CD4-positive, alpha-beta T cell treated with Interleukin-4 for 4 hours (primary cell): ENCODE measurements at places on chromosomes 5 and 9.

DNA sequence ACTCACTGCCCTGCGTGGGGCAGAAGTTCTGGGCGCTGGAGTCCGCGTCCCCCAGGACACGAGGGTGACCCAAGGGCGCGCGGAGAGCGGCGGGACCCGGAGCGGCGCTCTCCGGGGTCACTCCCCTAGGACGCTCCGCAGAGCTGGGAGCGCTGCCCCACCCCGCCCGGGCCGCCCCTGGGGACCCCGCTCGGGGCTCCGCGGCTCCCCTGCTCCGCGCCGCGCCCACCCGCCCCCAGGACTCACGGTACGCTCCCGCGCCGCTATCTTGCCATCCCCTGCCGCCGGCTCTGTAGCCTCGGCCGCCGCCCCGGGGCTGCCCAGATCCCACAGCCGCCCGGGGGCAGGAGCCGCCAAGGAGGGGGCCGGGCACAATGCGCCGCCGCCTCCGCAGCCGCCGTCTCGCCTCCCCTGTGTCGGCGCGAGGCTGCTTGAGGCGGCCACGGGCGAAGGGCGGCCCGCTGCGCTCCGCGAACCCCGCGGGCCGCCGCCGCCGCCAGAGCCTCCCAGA lies 303 bp downstream of the LIFR start:
- DNase-seq = no peak

DNA sequence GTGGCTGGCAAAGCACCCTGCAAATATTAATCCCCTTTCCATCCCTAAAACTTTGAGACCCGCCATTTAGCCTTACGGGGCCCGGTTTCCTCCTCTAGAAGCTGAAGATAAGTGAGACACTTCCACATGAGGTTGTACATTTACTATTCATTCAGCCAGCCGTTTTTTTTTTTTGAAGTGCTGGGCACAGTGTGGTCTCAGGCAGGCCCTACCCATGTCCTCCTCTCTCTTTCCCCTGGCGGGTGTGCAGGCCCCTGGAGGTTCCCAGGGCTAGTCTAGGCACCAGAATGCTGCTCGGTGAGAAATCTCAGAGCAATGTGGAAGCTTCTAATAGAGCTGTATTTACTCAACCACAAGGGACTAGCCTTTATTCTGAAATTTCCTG lies 107.4 kb upstream of the LARP1 start:
- no peak for DNase-seq

DNA sequence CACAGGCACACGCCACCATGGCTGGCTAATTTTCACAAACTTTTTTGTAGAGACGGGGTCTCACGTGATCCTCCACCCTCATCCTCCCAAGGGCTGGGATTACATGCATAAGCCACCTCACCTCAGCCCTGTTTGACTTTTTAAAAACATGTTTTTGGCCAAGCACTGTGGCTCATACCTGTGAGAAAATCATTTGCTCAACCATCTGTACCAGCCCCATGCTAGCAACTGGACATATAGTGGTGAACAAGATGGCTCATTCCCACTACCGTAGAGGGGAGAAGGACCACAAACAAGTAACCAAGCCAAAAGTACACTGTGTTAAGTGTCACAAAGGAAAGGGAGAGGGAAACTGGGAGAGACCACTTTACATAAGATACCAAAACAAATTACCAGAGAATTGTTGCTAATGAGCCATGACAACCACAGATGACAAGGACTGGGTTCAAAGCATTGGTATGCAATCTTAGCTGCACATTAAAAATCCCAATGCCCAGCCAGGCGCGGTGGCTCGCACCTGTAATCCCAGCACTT lies 19.2 kb downstream of the PPP2CA start:
- DNase-seq = no peak

DNA sequence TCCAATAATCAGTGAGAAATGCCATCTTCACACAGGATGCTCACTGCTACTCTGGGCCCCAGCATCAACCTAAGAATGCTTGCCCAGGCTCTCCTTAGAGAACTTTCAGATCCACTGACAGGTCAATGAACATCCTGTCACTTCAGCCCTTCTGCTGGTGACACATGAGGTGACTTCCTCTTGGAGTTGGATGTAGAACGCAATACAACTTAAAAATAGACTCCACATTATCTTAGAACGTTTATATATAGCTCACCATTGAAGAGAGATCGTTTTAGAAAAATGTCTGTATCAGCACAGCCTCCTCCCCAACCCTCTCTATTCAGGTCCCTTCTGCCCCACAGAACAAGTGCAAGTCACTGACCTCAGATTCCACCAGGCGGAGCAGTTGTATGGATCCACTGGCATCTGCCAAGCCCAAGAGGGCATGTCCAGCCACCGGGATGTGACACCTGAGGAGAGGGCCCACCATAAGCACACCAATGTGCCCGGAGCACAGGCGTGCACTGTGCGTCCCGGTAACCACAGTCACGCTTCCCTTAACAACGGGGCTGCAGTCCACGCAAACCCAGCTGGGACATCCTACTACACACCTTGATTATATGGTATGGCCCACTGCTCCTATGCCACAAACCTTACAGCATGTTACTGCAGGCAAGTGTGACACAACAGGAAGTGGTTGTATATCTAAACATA lies 2.9 kb downstream of the DPH7 start:
- no peak for DNase-seq

DNA sequence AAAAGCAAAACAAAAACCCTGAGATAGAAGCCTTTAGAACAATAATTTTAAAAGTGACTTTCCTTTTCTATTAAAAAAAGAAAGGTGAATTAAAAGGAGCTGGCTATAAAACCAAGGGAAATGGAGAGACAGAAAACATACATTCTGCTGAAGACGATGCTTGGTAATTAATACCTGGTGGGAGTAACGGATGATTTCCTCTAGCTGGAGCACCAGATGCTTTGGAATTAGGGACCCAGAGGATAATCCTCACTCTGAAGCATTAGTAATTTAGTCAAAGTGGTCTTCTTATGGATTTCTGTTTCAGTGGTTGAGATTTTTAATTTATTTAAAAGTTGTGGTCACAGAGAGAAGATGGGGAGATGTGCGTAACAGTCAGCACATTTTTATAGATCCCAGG lies 982.5 kb downstream of the TLE4 start:
- no peak for DNase-seq

- no peak for DNase-seq
Measured at GRCh38 chr5:41065691-41066335, 5.3 kb downstream of the MROH2B start.

DNA sequence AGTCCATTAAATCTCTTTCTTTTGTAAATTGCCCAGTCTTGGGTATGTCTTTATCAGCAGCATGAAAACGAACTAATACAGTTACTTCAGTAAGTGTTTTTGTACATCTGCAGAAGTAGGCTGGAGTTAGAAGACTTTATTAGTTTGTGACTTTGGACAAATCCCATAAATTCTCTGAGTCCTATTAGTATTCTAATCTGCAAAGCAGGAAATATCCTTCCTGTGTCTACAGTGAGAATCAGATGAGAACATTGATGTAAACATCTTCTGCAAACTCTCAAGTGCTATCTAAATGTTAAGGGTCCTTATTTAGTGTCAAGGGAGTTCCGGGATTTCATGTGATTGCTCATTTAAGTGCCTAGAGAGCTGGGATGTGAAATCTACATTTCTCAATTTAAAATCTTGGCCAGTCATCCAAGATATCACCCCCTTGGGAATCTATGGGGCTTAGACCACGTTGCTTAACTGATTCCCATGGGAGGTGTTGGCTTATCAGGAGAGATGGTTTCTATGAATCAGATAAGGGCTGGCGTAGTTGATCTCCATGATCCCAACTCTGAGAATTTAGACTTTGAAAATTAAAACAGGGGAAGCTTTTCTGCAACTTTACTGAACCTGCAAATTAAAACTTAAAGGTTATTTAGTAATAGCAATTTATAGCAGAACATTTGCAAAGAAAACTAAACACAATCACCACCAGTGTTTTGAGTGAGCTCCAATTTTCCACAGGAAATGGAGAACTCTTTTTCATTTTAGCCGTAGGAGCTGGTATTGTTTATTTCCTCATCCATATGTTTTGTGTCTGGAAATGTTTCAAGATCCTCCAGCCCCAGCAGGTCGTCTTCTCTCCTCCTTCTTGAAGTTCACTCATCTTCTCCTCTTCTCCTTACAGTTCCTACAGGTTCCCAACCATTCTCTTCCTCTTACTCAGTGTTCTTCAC lies 241.6 kb upstream of the CD180 start:
- no peak for DNase-seq

- DNase-seq = no peak
Measured at GRCh38 chr9:37229882-37230482, 109.6 kb downstream of the ZCCHC7 start.

GRCh38 chr5:160773646-160774410 lies 78.2 kb downstream of the ATP10B start:
- no peak for DNase-seq

DNA sequence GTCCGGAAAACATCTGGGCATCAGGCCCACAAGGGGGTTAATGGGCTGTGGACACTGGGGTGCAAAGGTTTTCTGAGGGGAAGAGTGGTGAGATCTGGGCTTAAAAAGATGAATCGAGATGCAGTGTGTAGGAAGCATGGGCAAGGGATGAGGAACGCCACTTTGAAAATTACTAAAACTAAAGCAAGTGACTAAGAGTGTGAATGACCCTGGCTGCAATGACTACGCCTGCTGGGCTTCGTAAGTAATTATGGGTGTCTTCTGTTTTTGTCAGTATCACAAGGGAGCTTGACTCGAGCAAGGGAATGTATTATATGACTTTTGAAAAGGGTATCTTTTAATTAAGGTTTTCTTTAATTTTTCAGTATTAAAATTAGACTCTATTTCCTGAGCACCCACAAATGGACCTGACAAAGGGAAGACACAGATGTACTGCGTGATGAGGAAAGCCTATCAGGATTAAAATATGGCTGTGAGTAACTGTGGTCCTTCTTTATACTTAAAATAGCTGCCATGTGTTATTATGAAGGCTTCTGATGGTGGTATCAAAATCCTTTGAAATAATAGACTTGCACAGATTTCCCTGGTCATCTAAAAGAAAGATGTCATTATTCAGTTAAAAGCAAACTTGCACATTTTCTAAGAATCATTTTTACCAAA lies 4.2 kb downstream of the CTXN3 start:
- DNase-seq = no peak

- no peak for DNase-seq
Measured at GRCh38 chr9:83509402-83509801, 28.8 kb downstream of the FRMD3 start.

GRCh38 chr9:95157481-95158151 lies 159.9 kb downstream of the FANCC start:
- no peak for DNase-seq

DNA sequence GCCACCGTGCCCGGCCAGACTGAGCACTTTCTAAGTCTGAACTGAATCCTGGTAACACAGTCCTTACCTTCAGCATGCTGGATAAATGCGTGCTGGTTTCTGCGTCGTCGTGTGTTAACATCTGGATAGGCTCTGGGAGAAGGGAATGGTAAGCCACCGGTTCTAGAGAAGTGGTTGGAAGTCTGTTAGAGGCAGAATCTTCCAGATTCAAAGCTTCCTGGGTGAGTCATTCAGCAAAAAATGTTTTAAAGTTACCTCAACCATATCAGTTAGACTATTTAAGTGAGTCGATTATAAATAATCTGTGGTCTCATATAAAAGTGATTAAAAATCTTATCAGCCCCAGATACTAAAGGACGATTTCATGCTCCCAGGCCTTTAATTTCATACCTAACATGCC lies 256.5 kb upstream of the NFIL3 start:
- no peak for DNase-seq

GRCh38 chr5:127906562-127907204 lies 176.9 kb upstream of the SLC12A2 start:
- DNase-seq = no peak

- no peak for DNase-seq
Measured at GRCh38 chr9:34501889-34502425, 20.8 kb downstream of the ENHO start.
